ENCODE measurements at places on chromosomes 3 and 15.

GRCh38 chr3:62559831-62560445 is 186.6 kb upstream of the FEZF2 start:
- DNase-seq = no peak

- no peak for DNase-seq
Observed at GRCh38 chr3:128178782-128179483, 25.7 kb downstream of the EEFSEC start.

DNA sequence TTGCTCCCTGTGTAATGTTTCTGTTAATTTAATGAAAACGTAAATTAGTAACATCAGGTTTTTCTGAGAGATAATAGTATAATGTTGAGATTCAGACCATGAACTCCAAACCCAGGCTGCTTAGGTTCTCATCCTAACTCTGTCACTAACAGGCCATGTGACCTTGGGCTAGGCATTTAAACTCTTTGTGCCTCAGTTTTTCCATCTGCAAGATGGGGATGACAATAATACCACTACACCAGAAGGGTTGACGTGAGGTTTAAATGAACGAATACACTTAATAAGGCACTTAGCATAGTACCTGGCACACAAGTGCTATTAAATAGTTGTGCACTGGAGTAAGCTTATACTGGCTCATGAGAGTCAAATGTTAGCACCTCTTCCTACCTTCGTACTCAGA is 370.8 kb downstream of the MAGI1 start:
- no peak for DNase-seq

- DNase-seq = no peak
Observed at GRCh38 chr15:52220937-52221660, 29.9 kb upstream of the GNB5 start.

GRCh38 chr15:78149805-78150751 is 916 bp downstream of the IDH3A start:
- DNase-seq = no peak

- no peak for DNase-seq
Observed at GRCh38 chr15:74209997-74210671, 7.5 kb upstream of the STRA6 start.

DNA sequence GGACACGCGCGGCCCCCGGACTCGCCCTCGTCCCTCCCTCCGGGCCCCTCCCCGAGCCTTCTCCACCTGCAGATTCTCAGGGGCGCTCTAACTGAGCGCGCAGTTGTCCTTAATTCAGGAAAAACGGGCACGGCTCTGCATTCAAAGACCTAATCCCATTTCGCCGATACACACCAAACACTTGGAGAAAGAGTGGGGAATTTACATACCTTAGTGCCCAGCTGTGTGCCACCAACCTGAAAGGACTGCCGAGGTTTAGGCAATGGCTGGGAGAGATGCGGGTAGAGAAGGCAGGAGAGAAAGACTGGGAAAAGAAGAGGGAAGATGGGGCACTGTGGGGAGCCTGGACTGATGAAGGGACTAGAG is 21.8 kb downstream of the IGDCC3 start:
- no peak for DNase-seq

DNA sequence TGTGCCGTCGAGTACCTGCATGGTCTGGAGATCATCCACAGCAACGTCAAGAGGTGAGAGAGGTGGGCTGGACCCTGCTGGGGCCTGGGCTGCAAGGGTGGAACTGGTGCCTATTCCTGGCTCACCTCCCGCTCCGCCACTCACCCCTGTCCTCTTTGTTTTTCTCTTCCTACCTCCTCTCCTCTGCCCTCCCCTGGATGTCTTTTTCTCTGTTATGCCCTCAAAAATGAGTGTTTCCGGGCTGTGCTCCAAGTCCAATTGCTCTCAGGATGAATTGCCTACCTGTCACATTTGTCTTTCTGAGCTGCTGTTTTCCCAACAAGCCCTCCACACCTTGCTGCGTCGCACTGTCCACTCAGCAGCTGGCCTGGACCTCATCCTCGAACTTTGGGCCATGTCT is 28.5 kb upstream of the TATDN2 start:
- no peak for DNase-seq

DNA sequence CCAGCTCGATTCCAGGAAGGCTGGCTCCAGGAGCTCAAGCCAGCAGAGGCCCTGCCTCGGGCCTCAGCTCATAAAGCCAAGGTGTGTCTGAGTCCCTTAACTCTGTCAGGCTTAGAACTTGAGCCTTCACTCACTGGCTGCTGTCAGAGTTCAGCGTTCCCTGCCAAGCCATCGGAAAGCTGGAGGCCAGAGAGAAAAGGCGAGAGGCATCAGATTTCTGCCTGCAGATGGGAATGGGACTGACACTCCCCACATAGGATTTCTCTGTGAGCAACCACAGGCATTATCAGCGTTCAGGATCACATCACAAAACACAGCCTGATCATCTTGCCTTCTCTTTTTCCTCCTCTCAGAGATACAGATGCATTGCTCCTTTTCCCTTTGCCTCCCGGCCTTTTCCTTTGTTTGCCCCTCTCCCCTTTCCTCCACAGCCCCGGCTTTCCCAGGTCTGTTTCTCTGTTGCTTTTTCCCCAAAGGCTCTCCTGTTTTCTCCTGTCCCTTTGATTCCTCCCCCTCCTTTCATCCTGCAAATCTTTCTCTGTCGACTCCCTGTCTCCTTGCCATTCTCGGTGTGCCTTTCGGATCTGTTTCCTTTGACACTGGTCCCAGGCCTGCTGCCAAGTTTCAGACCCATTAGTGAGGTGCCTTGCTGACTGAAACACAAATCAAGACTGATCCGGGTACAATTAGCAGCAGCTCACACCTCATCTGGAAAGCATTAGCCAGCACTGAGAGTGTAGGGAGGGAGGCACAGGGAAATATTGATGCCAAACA is 44.5 kb upstream of the BOC start:
- no peak for DNase-seq

DNA sequence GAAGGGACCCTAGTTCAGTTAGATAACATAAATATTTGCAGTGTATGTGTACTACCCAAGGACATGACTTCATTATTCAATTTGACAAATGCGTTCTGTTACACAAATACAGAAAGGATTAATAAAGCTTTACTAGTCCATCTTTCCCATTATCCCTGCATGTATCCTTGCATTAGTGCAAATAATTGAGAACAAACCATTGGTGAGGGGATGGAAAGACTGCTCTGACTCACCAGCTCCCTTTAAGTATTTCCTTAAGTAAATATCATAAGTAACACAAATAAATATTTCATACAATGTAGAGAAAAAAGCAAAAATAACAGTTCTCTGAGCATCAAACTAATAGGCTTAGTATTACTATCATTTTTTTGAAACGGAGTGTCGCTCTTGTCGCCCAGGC is 1.9 kb upstream of the GPD1L start:
- DNase-seq = no peak

- no peak for DNase-seq
Observed at GRCh38 chr3:45035441-45036301, 9.6 kb downstream of the CLEC3B start.

GRCh38 chr3:125395091-125395490 is 20.0 kb upstream of the ZNF148 start:
- no peak for DNase-seq

- DNase-seq = no peak
Observed at GRCh38 chr3:32646761-32647160, 38.2 kb upstream of the CNOT10 start.

DNA sequence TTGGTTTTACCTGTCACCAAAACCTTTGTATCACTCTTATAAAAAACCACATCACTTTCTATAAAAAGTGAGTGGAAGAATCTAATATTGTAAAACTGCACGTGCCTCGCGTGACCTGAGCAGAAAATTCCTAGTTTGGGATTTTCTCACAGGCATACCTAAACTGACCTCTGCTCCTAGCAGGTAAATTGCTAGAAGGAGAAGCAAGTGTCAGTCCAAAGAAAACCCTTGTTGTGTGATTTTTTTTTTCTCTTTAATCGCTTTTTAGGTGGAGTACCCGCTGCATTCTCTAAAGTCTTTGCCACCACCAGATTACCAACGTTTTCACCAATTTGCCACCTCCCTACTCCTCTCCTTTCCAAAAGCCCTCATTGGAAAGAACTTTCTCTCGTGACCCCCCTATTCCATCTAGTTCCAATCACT is 534 bp upstream of the UBE2E1 start:
- DNase-seq = no peak

DNA sequence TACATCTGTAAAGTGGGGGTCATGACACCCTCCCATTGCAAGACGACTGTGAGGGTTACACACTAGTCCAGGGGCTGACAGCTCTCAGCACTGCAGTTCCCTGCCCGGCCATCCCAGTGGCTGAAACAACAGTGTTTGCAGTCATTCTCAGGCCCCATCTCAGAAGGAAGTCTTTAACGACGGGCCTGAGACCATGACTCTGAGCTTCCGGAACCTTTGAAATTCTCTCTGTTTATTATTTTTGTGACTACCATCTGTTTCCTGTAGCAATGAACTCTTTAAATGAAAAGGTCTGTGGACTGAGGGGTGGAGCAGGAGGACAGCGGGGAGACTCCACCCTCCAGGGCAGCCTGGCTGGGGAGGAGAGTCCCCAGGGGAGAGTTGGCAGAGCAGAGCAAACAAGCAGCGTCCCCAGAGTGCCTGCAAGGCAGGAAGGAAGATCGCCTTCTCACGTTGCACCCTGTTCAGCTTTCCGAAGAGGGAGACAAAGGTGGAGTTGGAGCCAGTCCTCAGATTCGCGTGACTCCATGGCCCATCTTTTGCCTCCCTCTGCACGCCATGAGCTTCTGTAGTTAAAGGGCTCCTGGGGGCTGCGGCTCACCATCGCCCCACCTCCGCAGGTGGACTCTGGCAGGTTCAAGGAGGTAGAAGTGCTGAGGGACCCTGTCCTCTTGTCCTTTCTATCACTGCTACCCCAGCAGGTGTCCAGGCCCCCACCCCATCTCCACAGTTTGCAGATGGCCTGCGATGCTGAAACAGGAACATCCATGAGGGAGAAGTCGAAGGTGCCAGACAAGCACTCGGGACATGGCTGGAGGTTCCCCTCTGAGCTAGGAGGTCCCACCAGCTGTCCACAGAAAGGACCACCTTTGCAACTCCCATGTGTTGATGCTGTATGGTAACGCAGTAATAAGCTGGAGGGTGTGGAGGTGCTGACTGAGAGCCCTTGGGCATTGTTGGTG is 525.8 kb upstream of the PROK2 start:
- no peak for DNase-seq

DNA sequence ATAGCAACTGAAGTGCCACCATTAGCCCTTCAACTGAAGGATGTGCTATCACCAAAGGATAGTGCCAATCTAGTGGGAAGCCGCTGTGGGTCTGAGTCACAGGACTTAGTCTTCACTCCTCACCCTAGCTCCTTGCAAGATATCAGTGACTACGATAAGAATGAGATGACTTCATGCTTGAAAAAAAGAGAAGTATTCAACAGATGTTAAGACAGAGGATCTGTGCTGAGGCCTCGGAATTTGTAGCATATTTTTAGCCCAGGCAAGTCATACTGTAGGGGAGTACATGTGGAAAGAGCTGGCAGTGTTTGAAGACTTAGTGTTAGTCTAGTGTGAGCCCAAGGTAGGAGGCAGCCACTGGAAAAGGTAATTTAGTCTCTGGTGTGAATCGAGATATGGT is 270.7 kb upstream of the LRTM1 start:
- no peak for DNase-seq

DNA sequence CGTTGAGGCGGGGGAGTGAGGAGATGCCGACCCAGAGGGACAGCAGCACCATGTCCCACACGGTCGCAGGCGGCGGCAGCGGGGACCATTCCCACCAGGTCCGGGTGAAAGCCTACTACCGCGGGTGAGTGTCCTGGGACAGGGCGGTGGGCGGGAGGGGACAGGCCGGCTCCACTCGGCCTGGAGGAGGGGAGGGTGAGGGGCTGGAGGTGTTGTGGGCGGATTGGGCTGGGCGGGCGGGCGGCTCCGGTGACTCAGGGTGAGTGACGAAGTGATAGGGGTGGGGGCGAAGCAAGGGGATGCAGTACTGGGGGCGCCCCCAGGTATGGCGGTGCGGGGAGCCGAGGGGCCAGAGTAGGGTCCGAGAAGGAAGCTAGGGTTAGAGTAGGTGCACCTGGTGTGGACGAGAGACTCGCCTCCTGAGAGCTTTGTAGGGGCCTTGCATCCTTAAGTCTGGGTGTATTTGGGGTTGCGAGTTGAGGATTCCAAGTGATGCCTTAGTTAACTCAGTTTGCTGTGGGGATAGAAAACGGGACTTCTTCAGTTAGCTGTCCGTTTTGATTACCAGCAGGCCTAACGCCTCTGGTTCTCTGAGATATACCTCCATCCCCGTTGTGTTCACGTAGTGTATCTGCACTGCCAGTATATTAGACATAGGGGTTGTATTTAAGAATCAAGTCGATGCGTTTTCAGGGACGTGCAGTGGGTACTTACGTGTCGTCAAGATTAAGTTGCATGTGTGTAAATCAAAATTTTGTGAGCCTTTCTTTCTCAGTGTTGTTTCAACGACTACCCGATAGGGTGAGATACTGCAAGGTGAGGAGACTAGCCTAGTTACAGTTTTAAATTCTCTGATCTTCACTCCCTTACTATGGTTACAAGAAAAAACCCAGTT is 670 bp downstream of the PRKCI start:
- DNase-seq = no peak

GRCh38 chr3:33052671-33053070 is 44.3 kb downstream of the GLB1 start:
- no peak for DNase-seq

Data from SIG-M5 (cell line).